ENCODE measurements at places on chromosomes 6 and 20. TPM values are rescaled to one million over a fixed set of nuclear protein-coding genes. Genes with fewer than 3 reads are reported as not detected.

Gene COL9A1
- total RNA-seq: 16.5 TPM

Gene FAM209B
- total RNA-seq: not detected

Gene OLIG3
- not detected for total RNA-seq

Gene RAB44
- 0.06 TPM for total RNA-seq

Gene PTCHD4
- total RNA-seq: 2.0 TPM

All from G401 (cell line).